ENCODE measurements at places on chromosomes 11 and 22.

DNA sequence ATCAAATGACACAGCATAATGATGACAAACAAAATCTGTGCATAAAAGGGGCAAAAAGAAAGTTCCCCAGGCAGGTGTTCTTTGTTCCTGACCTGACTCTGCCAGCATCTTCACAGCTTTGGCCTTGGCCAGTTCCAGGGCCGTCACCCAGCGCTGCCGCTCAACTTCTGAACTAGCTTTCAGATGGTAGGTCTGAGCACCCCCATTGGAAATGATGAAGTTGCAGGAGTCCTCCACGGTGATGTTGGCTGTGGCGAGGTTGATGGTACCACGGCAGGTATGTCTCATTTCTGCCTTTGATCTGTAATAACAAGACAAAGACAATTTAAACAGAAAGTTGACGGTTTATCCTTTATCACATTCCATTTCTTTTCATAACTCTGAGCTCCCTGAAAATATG lies 5.3 kb downstream of the OSBP start:
- no peak for DNase-seq

- no peak for DNase-seq
These were observed 10.0 kb upstream of the BACE1-AS start for GRCh38 chr11:117281159-117281558.

GRCh38 chr11:76629116-76629852 lies 41.3 kb downstream of the LRRC32 start:
- DNase-seq, result no peak

- DNase-seq, result peak; percentile 63
These were observed 119.2 kb downstream of the KCNQ1OT1 start for GRCh38 chr11:2580571-2581001.

DNA sequence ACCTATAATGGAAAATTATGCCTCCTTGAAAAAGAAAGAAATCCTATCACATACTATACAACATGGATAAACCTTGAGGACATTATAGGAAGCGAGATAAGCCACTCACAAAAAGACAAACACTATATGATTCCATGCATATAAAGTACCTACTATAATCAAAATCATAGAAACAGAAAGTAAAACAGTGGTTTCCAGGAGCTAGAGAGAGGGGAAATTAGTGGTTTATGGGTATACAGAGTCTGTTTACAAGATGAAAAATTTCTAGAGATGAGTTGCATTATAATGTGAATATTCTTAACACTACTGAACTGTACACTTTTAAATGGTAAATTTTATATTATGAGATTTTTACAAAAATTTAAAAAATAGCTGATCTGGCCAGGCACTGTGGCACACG lies 40.5 kb upstream of the ARHGAP42 start:
- no peak for DNase-seq

GRCh38 chr11:27392278-27393114 lies 29.5 kb upstream of the CCDC34 start:
- DNase-seq, result no peak
